ENCODE measurements at places on chromosomes 12 and 14.

GRCh38 chr12:12249216-12250050, 17.4 kb downstream of the LRP6 start:
- DNase-seq, result no peak

- no peak for DNase-seq
Measured at GRCh38 chr14:89004166-89004565, 179.7 kb downstream of the TTC8 start.

DNA sequence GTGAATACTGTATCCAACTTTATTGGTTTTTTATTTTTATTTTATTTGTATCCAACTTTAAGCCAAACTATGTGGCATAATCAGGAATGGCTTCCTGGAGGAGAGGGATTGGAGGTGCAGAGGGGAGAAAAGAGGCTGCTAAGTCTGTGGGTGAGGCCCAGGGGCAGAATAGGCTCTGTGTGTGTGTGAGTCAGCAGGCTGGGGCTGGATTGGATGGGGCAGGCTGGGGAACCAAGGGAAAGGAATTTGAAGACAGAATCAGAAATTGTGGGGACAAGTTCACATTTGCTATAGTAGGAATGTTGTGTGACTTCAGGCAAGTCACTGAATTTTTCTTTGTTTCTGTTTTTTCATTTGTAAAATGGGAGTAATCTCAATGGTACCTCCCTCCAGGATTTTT, 12.8 kb upstream of the RILPL1 start:
- DNase-seq, result peak; percentile 51

DNA sequence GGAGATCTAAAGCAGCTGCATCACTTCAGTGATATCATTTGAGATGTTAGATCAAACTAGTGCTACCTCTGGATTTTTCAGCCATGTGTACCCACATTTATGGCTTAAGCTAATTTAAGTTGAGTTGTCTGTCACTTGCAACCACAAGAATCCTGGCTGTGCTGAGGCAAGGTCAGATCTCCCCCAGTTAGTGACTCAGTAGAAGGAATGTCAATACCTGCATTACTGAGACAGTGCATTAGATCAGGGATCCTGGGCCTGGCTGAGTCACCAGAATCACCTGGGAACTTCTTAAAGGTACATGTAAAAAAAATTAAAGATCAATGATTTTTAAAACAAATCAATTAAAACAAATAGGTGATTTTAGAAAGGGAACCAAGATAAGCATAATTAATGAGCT, 84.6 kb upstream of the GRIN2B start:
- DNase-seq, result no peak

- no peak for DNase-seq
Measured at GRCh38 chr12:47970843-47971242, 7.4 kb downstream of the TMEM106C start.

DNA sequence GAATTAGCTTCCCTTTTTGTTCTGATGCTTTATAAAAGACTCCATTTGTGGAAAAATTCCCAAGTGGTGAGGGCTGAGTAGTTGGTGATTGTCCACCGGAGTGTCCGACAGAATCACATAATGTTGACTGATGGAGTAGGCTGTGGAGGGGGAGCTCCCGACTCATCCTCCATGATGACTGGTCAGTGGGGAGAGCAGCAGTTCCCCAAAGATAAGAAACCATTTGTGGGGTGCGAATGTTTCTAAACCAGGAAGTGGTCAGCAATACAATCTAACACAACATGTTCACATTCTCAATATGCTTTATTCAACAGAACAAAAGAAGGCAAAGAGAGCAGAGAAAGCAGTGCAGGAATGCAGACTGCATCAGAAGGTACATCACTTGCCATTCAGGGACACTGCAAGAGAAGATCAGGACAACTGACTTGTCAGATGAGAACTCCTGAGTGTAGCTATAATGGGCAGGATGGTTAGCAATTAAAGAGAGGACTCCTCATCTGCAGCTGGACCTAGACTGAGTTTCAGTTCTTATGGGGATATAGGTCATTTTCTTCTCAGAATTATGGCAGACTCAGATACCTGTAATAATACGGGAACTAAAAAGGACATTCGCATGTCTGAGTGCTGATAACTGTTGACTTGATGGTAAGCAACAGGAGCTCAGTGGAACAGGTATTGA, 5.4 kb downstream of the KRT6B start:
- DNase-seq, result no peak

GRCh38 chr14:49516286-49516685, 69.9 kb downstream of the RPS29 start:
- no peak for DNase-seq

GRCh38 chr14:100670753-100671049, 56.0 kb upstream of the DLK1 start:
- no peak for DNase-seq

DNA sequence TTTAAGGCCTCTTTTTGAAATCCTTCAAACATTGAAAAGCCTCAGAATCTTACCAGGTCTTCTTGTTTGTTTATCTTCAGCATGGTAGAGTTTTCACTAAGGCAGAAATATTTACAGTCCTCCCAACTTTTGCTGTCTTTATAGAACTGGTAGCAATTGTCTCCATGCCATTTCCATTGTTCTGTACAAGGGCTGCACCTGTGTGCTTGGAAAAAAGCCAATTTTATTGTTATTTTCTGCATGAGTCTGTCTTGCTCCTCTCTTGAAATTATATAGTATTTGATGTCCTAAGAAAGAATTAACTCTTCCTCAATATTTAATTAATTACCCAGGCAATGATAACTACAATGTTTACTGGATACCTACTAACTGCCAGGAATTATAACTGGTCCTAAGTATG, 23.3 kb downstream of the CLEC1A start:
- no peak for DNase-seq

DNA sequence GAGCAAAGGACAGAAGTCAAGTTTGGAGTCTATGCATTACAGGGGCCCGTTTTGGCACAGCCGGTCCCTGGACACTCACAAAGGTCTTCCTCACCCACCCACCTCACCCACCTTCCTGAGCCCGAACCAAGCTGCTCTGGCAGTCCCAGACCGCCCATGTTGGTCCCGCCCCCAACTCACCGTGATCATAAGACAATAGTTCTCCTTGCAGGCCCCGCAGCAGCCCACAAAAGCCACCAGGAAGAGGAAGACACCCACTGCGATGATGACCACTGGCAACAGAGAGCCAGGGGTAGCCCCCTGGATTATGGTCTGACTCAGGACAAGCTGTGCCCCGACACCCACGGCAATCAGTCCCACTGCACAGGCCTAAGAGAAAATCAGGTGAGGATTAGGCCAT, 1.8 kb downstream of the CD63 start:
- no peak for DNase-seq

- DNase-seq, result peak; percentile 72
Measured at GRCh38 chr14:68774771-68775613, 17.9 kb downstream of the ZFP36L1 start.

DNA sequence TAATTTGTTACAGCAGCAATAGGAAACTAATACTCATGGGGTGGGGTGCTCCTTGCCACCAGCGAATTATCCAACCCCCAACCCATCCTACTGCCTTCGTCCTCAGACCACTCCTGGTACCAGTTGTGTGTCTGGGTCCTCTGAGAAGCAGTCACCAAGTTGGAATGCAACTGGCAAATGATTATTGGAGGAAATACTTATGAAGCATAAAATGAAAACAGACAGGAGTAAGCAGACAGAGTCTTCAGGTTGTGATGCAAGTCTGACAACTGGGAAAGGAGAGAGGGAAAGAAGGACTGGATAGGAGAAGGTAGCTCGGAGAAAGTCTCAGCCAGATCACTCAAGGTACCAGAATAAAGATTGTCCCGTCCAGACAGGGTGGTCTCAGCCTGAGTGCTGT, 181.1 kb upstream of the ARID2 start:
- DNase-seq, result no peak

- peak; percentile 78 for DNase-seq
Measured at GRCh38 chr14:90551070-90551704, 154.4 kb downstream of the CALM1 start.

- DNase-seq, result no peak
Measured at GRCh38 chr12:24838531-24838950, 110.4 kb downstream of the BCAT1 start.

- no peak for DNase-seq
Measured at GRCh38 chr12:38157933-38158401, 158.6 kb upstream of the ALG10B start.

GRCh38 chr12:130838951-130839769, at the start of gene STX2:
Gene STX2 (minus strand): TSS chr12:130839250. CDS start chr12:130839099, 151 bp downstream.
- peak; percentile 95 for DNase-seq

DNA sequence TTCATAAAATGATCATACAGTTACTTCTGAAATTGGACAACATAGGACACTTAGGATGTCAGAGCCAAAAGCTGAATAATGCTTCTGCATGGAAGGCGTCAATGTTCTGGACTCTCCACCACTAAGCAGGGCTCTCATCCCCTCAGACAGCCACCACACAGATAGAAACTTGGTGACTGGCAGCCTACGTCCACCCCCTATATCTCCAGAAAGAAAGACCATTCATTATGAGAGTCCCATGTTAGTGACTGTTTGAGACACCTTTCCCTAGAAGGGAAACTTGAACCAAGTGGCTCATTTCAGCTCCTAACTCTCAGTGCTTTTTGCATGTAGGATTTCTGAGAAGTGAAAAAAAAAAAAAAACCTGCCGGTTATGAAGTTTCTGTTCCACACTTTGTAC, 251.0 kb upstream of the FKBP4 start:
- no peak for DNase-seq

DNA sequence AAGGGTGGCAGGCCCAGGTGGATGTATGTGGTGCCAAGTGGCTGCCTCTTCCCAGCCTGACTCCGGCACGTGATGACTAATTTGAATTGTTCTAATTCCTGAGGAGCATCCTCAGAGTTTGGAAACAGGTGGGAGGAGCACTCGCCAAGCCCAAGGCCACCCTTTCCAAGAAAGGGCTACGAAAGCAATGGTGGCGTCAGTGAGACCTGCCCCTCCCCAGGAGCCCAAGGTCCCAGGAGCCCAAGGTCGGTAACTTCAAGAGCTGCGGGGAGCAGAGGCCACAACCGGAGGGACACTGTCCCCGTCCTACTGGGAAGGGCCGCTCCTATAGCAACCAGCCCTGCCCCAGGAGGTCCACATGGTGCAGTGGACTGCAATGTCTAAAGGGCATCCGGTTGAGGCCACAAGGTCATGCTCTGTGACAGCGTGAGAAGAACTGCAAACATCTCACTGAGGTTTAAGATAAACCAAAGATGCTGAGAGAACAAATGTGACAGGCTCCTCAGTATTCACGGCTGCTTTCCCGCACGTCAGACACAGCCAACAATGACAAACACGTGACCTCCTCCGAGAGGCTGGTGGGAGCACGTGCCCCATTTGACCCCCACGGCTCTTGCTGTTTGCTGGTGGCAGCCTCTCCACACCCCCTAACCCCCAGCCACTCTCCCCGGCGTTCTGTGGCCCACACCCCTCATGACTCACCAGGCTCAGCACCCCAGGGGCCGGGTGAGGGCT, 79.6 kb downstream of the ITPK1 start:
- peak; percentile 52 for DNase-seq

DNA sequence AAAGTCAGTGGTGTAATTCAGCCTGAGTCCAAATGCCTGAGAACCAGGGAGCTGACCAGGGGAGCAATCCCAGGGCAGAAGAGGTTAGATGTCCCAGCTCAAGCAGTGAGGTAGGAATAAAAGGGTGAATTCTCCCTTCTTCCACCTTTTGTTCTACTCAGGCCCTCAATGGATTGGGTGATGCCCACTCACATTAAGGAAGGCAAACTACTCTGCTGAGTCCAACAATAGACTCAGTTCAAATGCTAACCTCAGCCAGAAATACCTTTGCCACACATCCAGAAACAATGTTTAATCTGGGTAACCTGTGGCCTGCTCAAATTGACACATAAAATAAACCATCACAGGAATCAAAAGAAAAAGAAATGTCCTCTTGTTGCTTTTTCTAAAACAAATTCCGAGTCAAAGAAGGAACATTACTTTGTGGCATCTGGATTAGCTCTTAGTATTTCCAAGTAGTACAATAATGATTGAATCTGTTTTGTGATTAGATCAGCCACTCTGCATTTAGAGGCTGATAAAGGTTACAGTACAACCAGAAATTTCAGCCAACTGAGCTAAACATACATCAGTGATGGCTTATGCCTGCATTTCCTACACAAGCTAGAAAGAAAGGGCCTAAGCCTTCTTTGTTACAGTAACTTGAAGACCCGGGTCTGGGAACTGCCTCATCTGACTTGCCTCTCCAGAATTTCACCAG, 43.6 kb upstream of the TRIM9 start:
- DNase-seq, result no peak

DNA sequence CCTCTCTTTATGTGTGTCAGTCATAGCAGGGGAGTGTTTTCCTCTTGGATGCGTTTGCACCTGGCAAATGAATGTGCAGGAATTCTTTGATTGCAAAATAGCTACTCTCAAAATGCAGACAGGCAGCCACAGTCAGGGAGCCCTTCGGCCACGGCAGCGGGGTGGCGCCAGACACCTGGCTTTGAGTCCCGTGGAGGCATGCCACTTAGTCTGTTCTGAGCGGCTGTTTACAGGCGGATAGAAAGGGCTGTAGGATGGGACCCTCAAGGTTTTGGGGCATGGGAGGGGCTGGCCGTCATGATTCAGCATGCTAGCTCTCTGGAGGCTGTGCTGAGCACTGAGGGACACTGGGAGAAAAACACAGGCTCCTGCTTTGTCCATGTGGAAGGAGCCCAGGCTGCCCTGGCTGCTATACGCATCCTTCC, 117.1 kb downstream of the SLC25A47 start:
- DNase-seq, result peak; percentile 31

- no peak for DNase-seq
Measured at GRCh38 chr14:38989922-38990546, 113.0 kb downstream of the SEC23A start.

DNA sequence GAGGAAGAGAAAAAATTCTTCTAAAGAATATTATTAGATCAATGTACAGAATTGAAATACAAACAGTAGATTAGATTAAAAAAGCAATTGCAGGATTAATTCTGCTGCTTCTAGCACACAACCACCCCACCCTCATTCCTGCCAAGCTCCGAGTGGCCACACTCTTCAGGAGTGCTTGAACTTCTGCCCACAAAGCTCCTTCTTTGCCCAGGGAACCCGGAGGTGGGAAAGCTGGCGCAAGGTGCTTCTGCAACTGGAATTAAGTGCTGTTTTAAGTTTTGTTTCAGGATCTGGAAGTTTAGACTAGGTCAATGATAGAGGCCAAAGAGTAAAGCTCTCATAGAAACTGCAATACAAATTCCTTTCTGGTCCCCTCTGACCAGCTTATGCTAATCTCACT, 94.1 kb upstream of the BMP4 start:
- no peak for DNase-seq

DNA sequence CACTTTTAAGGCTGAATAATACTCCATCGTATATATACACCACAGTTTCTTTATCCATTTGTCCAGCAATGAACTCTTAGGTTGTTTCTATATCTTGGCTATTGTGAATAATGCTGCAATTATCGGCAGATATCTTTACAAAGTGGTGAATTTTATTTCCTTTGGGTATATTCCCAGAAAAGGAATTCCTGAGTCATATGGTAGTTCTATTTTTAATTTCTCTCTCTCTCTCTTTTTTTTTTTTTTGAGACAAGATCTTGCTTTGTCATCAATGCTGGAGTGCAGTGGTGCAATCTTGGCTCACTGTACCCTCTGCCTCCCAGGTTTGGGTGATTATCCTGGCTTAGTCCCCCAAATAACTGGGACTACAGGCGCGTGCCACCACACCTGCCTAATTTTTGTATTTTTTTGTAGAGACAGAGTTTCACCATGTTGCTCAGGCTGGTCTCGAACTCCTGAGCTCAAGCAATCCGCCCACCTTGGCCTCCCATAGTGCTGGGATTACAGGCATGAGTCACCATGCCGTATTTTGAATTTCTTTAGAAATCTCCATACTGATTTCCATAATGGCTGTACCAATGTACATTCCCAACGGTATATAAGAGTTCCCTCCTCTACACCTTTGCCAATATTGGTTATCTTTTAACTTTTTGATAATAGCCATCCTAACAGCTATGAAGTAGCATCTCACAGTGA, 98.4 kb downstream of the EFCAB11 start:
- DNase-seq, result peak; percentile 24

Measured in hepatic stellate cell (primary cell).